Fibroblast of villous mesenchyme (primary cell): ENCODE measurements at places on chromosomes 4 and X.

GRCh38 chr4:81512757-81513501 is 41.2 kb upstream of the RASGEF1B start:
- no peak for DNase-seq

DNA sequence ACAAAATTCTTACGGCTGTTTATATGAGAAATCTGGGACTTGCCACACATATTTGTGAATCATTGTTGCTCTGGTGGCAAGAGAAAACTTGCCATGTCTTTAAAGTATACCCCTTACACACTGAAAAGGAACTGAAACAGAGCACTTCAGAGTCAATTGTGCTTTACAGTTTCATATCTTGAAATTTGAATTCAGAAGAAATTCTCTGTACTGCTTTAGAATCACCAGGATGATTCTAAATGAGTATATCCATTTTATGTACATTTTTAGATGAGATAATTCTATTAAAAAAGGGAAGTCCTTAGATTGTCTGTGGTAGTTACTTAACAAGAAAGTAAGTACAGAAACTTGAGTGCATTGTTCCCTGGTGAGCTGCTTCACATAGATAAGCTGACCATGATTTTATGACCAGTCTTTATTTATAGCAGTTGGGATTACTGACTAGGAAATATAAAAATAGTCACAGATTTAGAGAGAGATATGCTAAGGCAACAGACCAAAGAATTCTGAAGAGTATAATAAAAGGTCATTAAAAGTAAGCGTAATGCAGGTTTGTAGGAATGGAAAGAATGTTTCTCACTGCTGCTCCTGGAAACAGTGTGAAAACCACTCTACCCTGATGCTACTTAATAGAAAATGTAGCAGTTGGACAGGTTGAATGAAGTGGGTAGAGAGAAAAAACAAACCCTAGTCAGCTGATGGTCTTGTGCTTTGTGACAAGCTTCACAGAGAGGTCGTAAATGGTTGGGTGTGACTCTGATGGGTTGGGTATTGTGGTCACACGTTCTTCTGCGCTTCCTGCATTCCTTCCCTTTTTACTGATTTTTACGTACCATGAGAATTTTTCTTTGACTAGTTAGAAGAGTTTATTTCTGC is 41.0 kb downstream of the FNIP2 start:
- DNase-seq: peak; percentile 96

DNA sequence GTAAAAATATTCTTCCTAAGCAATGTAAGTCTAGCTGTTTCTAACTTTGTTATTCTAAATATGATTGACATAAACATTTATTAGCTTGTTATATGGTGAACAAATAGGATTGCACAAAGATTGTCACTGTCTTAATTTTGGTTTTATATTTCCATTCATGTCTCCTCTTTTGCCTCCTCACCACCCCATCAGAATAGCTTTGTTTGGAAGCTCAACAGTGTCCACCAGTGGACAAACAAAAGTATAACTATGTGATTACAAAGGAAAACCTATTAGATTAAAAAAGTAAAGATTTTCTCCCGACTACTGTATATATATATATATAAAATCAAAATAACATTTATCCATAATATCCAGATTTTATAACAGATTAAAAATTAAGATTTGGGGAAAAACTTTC is 468.2 kb downstream of the ZIC3 start:
- no peak for DNase-seq

DNA sequence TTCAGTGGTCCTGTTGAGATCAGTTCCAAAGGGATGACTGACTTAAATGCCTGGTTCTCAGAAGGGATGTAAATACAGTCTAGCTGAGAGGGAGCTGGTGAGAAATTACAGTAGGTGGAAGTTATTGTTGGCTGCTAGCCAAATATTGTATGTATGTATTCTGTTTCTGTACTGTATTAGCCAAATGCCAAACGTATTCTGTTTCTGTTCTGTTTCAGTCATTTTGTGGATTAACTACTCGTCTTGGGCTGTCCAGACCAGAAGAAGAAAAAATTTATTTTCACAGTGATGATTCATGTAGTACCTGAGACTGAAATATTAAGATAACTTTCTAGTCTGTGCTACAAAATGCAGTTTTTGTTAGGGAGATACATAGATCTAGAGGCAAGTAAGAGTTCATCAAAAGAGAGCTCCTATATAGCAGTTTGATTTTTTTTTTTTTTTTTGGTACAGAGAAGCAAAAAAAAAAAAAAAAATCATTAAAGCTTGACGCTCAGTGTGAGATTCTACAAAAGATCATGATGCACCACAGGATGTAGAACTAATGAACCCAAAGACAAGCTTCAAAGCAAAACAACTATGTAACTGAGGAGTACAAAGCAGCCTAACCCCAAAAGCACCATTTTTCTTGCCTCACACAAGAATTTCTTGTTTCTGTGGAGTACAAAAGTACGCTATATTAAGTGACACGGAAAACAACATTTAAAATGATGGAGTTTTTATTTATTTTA is 54.8 kb downstream of the CASP6 start:
- DNase-seq: no peak

DNA sequence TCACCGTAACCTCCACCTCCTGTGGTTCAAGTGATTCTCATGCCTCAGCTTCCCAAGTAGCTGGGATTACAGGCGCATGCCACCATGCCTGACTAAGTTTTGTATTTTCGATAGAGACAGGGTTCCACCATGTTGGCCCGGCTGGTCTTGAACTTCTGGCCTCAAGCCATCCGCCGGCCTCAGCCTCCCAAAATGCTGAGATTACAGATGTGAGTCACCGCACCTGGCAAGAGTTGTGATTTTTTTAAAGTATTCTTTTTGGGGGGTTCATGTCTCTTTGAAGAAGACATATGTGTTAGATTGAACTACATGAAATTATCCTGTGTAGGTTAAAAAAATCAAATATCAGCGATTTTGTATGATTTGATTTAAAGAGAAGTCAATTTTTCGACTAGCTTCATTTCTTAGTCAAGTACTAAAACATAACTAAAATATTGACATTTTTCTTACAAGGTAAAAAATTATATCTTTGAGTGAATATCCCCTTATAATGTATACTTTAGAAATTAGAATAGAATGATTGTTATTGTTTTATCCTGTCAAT is 60.3 kb upstream of the ANTXR2 start:
- DNase-seq: no peak

GRCh38 chr4:7165874-7166201 is 26.5 kb upstream of the SORCS2 start:
- no peak for DNase-seq

DNA sequence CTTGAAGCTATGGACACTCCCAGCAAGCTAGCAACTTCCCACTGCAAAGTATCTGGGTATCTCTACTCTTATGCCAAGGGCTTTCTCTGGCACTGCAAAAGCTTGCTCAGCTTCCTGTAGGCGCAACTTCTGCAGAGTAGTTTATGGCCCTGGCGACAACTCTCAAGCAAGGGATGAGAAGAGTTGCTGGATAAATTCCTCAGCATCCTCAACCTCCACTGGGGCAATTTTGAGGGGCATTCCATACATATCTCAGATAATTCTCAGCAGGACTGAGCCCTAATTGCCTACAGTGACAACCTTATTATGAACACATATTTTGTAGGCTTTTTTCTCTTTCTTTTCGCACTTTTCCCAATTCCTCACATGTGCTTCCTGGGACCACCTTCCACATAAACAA is 31.2 kb upstream of the TAB3 start:
- DNase-seq: no peak

DNA sequence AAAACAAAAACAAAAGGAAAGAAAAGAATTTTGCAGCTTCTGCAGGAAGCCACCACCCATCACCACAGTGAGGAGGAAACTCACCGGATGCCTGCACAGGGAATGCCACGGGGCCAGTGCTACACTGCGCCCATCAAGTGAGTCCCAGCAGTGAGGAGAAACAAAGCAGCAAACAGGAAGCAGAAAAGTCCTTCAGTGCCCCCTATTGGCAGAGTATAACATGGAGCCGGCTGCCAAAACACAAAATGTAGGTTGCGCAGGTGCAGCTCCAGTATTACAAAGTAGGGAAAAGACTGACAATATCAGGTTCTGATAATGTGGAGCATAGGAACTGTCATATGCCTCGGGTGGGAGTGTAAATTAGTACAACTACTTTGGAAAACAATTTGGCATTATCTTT is 23.3 kb upstream of the SCML2 start:
- DNase-seq: peak; percentile 4

GRCh38 chr4:84932462-84932861 is 34.0 kb downstream of the WDFY3 start:
- no peak for DNase-seq

- DNase-seq: peak; percentile 71
Observed at GRCh38 chr4:13285336-13285735, 198.8 kb downstream of the RAB28 start.

DNA sequence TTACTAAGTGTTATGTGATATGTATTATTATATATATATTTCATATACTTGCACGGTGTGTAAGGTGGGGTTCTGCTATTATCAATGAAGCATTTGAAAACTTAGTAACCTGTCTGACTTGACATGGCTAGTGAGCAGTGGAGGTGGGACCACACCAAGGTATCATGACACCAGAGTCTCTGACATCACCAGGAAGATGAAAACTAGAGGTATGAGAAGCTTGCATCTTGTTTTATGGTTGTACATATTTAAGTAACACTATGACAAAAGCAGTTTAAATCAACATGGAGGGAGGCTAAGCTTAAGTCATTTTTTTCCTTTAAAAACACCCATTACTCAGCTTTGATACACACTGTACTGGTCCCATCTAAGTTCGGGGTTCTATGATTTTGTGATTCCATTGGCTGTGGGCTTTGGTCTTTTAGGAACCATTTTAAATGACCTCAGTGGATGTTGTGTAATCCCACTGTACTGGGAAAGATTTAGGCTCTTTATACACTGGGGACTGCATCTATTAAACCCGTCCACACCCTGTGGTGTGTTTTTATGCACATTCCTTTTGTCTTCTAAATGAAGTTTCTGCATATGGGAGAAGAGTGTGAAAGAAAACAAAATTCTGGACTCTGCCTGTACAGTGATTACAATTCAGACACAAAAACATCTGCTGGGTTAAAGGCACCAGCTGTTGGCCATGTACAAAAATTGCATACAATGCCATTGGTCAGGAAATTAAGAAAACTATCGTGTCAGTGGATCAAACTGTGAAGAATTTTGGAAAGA is 570.6 kb downstream of the SPRY1 start:
- DNase-seq: peak; percentile 61

GRCh38 chr4:38332699-38333098 is 331.3 kb upstream of the KLF3 start:
- no peak for DNase-seq

- DNase-seq: peak; percentile 38
Observed at GRCh38 chr4:143626134-143626911, 74.2 kb downstream of the FREM3 start.

GRCh38 chrX:136528645-136529315 is 3.2 kb upstream of the VGLL1 start:
- DNase-seq: no peak

GRCh38 chrX:9875801-9876200 is 89.6 kb downstream of the SHROOM2 start:
- DNase-seq: no peak

DNA sequence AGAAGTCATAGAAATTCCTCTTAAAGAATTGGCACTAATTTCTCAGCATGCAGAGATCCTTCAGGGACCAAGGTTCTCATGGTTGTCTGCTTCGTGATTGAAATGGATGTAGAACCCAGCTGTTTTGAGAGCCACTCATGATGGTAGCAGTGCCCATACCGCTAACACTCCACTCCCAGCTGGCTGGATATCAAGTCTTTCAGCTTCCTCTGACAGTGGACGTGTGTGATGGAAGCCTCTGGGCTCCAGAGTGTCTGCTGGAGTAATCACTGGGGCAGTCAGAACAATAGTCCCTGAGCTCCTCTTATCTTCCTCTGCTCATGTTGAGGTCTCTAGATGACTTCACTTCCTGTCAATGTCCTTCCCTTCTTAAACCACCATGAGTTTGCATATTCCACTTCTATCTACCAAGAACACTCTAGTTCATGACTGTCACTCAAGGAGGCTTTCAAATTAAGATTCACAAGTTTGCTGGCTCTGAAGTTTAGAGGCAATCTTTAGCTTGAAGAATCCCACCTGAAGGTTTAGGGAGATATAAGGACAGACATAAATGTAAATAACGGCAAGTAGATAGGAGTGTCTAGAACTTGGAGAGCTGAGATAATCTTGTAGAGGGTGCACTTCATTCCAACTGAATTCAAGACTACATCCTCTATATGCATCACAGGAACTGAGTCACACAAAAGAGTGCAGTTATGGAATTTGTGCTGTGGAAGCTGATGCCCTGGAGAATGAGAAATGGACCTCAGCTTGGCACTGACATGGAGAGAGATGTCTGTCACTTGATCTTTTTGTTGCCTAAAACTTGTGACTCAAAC is 64.5 kb upstream of the WDR1 start:
- DNase-seq: no peak

- no peak for DNase-seq
Observed at GRCh38 chrX:94058728-94059382, 384.8 kb downstream of the FAM133A start.

GRCh38 chr4:114236171-114236769 is 256.8 kb upstream of the ARSJ start:
- no peak for DNase-seq

- no peak for DNase-seq
Observed at GRCh38 chr4:40059362-40059761, 2.7 kb downstream of the N4BP2 start.

GRCh38 chr4:16830081-16830480 is 68.4 kb downstream of the LDB2 start:
- DNase-seq: no peak

DNA sequence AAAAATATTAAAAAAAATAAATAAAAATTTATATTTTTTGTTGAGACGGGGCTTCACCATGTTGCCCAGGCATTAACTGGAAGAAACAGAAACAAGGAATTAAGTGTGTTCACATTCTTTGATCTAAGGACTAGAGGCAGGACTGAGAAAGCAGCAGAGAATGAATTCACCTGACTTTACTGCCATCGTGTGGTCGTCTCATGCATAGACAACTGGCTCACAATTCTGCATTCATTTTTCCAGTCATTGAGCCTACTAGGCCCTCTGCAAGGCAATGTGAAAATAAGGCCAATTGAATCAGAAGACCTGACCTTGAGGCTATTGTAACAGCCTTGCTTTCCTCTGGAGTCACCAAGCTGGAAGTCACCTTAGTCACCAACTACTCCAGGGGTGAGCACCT is 37.4 kb downstream of the LHFPL1 start:
- DNase-seq: peak; percentile 45

GRCh38 chrX:151153667-151154066 is 22.7 kb upstream of the GPR50 start:
- no peak for DNase-seq

GRCh38 chrX:23066588-23067281 is 67.0 kb downstream of the DDX53 start:
- no peak for DNase-seq
